ENCODE measurements at places on chromosomes 5 and 9.
A peak's percentile ranks its signal among the peaks of the same experiment; 100 is the strongest.

GRCh38 chr9:122005597-122005996, 87.5 kb downstream of the TTLL11 start:
- no peak for DNase-seq

DNA sequence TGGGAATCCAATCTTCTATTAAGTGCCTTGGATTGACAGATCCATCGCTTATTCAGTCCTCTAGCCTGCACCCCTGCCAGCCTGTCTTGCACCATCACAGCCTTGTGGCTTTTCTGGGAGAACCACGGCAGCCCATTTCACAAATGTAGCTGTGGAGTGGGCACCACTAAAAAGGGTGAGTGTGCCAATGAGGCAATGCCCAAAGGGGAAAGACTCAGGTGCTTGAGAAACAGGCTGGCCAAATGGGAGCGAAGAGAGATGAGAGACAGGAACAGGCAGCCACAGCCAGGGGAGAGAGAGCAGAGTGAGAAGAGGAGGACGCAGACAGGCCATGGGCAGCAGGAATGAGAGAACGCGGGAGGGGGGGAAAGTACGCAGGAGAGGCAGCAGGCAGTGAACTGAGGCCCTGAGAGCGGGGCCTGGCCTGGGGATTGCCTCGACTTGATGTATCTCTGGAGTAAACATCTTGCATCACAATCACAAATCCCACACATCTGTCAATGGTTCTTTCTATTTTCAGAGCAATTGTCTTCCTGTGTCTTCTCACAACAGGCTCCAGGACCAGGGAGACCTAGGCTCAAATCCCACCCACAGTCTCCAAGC, 173.1 kb downstream of the SYK start:
- no peak for DNase-seq

DNA sequence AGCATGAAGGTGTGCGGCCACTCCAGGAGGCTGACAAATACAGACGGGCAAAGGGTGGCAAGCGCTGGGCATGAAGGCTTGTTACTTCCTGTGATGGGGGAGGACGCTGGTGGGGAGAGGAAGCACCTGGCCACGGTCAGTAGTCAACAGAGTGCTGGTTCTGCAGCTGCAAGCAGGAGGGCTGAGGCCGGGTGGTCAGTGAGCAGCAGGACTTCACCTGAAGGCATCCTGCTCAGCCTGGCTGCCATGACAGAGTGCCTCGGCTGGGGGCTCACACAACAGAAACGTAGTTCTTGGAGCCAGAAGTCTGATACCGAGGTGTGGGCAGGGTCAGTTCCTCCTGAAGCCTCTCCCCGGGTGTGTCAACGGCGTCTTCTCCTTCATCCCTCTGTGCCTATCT, 118.6 kb upstream of the IRX4 start:
- DNase-seq = no peak

GRCh38 chr5:150137168-150137957, 18.3 kb downstream of the PDGFRB start:
- no peak for DNase-seq

DNA sequence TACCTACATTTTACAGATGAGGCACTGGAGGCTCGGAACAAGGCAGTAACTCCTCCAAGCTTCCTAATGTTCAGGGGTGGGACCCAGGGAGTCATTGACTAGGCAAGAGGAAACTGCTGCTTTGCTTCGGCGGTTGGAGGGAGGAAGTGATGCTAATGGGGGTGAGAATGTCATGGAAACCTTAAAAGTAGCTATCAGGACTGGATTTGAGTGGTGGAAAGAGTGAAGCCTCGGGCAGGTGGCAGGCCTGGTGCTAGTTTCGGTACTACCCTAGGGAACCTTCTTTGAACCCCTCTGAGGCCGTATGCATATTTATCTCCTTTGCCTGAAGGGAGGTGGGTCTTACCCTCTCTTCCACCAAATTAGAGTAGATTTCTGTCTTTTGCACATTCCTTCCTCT, 1.6 kb downstream of the BSPRY start:
- no peak for DNase-seq

- no peak for DNase-seq
Observed at GRCh38 chr9:119649205-119649604, 280.0 kb upstream of the BRINP1 start.

- DNase-seq = no peak
Observed at GRCh38 chr5:170444969-170445505, 55.9 kb upstream of the KCNMB1 start.

- DNase-seq = no peak
Observed at GRCh38 chr9:101184813-101185278, 156.3 kb downstream of the PLPPR1 start.

- DNase-seq = peak; percentile 29
Observed at GRCh38 chr5:33312571-33313549, 127.9 kb upstream of the TARS1 start.

GRCh38 chr9:133121915-133122550, 993 bp upstream of the RALGDS start:
- DNase-seq = no peak

DNA sequence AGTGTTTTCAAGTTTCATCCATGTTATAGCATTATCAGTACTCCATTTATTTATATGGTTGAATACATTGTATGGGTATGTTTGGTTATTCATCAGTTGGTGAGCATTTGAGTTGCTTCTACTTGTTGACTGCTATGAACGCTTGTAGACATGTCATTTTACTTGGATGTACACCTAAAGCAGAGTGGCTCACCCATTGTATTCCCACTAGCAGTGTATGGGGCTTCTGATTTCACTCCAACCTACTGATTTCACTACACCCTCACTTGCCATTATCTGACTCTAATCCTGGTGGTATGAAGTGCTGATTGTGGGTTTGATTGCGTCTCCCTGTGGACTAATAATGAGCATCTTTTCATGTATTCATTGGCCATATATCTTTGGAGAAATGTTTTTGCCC, 9.5 kb downstream of the NPM1 start:
- no peak for DNase-seq

DNA sequence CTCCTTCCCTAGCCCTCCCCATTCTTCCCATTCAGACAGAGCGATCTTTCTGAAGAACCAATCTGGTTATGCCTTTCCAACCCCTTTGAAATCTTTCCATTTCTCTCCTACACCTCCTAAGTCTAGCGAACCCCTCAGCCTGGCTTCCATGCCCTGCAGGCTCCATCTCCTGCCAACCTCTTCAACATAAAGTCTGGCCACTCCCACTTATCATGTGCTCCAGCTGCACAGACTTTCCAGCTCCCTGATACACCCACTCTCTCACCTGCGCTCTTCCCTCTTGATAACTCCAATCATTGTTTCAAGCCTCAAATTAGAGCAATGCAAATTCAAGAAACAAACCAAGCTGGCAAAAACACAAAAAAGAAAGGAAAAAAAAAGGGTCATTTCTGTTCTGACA, 3.8 kb upstream of the ORM1 start:
- DNase-seq = no peak

- DNase-seq = peak; percentile 24
Observed at GRCh38 chr5:180069589-180070247, 1.8 kb downstream of the RNF130 start.

- DNase-seq = no peak
Observed at GRCh38 chr5:100791391-100791790, 111.7 kb downstream of the ST8SIA4 start.

DNA sequence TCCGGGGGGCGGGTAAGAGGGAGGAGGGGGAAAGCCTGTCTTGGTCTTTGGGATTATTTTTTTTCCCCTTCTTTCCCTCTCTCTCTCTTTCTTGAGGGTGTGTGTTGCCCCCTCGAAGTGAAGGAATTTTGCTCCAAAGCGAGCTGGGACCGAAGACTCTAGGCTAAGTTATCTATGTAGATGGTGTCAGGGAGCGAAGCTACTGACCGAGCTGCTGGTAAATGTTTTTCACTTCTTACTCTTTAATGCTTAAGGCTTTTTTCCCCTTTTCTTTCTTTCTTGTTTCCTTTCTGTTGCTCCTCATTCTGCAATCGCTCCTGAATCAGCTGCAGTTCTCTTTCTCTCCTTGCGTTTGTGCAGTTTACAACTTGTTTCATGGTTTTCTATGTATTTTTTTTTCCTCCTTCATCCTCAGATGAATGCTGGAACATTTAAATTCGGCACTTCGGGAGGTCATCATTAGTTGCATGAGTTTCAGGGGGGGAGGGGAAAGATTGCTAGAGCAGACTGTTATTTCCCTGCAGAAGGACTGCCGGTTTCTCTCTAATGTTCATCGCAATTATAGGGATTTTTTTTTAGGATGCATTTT, 1312.0 kb upstream of the WWC1 start:
- no peak for DNase-seq

- DNase-seq = no peak
Observed at GRCh38 chr5:95870105-95870672, 47.7 kb upstream of the GLRX start.

- no peak for DNase-seq
Observed at GRCh38 chr9:135908093-135908753, 877 bp upstream of the CAMSAP1 start.

- DNase-seq = no peak
Observed at GRCh38 chr9:7439355-7439995, 360.1 kb downstream of the DMAC1 start.

- DNase-seq = peak; percentile 41
Observed at GRCh38 chr5:36606428-36607113, at the start of gene SLC1A3. Gene SLC1A3, plus strand, starts transcription at chr5:36606606. Its CDS starts 1,818 bp downstream, at chr5:36608424.

- no peak for DNase-seq
Observed at GRCh38 chr5:33336891-33337636, 103.7 kb upstream of the TARS1 start.
